ENCODE measurements at places on chromosomes 4 and X.

GRCh38 chr4:80049402-80049801, 23.6 kb downstream of the ANTXR2 start:
- H3K36me3 ChIP-seq = peaks cover 28% of the 10 kb centered on the region
- H3K27me3 ChIP-seq = no peaks in the 10 kb centered on the region
- no peak for DNase-seq
- no peak overlapping the region for H3K4me3 ChIP-seq

- DNase-seq = no peak
- no peaks in the 10 kb centered on the region for H3K4me1 ChIP-seq
- no peaks in the 10 kb centered on the region for H3K36me3 ChIP-seq
- H3K4me3 ChIP-seq = no peak overlapping the region
- no peaks in the 10 kb centered on the region for H3K27me3 ChIP-seq
These were observed 102.8 kb downstream of the PJA1 start for GRCh38 chrX:69062493-69062892.

GRCh38 chr4:7434766-7435150, at the start of gene PSAPL1:
Gene PSAPL1 (minus strand): TSS chr4:7434930. CDS start chr4:7434879, 51 bp downstream.
- no peak for DNase-seq
- no peaks in the 10 kb centered on the region for H3K27me3 ChIP-seq
- H3K36me3 ChIP-seq = no peaks in the 10 kb centered on the region
- no peaks in the 10 kb centered on the region for H3K4me1 ChIP-seq
- H3K27ac ChIP-seq = no peak within 1 kb of the TSS
- no peak within 1 kb of the TSS for H3K4me3 ChIP-seq

GRCh38 chr4:183831683-183832082, 73.4 kb upstream of the STOX2 start:
- no peaks in the 10 kb centered on the region for H3K36me3 ChIP-seq
- no peak for DNase-seq
- no peaks in the 10 kb centered on the region for H3K4me1 ChIP-seq
- no peak overlapping the region for H3K27ac ChIP-seq
- no peak overlapping the region for H3K4me3 ChIP-seq
